Omental fat pad (tissue), 4 donors: ENCODE measurements at places on chromosomes 5 and 9. TPM values are rescaled to one million over a fixed set of nuclear protein-coding genes. Genes with fewer than 3 reads are reported as not detected.

DNA sequence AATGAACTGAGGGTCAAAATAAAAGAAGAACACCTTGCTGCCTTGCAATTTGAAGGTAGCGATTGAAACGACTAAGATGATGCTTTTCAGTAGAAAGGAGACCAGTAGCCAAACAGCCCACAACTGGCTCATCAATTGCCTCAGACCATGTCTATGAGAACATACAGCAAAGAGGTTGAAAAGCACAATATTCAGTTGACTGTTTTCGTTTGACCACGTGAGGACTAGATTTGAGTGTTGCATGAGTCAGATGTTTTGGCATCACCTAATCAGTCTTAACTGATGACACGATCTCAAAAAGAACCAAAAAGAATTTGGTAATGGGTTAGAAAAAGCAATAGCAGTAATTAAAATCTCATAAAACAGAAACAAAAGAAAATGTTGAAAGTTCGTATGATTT, 82.7 kb upstream of the IL7R start:
- DNase-seq: no peak

GRCh38 chr9:36407122-36407723, 7.2 kb upstream of the RNF38 start:
- DNase-seq: no peak

DNA sequence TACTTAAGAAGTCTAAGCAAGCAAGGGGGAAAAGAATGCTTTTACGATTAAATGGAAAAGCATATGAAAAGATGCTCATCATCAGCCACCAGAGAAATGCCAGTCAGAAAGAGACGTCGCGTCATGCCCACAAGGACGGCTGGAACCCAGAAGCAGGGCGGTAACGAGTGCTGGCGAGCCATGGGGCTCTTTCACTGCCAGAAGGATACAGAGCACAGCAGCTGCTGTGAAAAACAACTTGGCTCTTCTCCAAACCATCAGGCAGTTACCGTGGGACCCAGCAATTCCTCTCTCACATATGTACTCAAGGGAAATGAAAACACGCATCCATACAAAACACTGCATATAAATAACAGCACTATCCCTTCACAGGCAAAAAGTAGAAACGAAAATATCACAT, 95.5 kb downstream of the CAMSAP1 start:
- DNase-seq: no peak

GRCh38 chr9:14159440-14160216, 154.3 kb downstream of the NFIB start:
- DNase-seq: no peak

GRCh38 chr5:58477760-58478376, 13.4 kb upstream of the GAPT start:
- no peak for DNase-seq

DNA sequence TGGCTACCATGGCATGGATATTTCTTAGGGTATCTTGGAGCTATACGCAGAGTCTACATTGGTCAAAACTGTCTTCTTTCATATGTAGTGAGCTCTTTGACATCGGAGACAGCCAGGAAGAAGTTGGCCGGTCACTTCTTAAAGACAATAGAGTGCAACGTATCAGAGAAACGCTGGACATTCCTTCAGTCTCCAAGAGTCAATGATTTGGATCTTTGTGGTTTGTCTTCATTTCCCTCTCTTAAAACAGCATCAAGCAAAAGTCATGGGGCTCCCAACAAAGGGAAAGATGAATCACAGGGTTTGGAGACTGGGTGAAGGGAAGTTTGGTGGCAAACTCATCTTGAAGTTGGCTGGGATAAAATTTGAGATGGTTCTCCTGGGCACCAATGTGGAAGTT, 320.1 kb downstream of the AGTPBP1 start:
- DNase-seq: no peak

- DNase-seq: no peak
Measured at GRCh38 chr5:140041099-140041491, 2.0 kb downstream of the NRG2 start.

DNA sequence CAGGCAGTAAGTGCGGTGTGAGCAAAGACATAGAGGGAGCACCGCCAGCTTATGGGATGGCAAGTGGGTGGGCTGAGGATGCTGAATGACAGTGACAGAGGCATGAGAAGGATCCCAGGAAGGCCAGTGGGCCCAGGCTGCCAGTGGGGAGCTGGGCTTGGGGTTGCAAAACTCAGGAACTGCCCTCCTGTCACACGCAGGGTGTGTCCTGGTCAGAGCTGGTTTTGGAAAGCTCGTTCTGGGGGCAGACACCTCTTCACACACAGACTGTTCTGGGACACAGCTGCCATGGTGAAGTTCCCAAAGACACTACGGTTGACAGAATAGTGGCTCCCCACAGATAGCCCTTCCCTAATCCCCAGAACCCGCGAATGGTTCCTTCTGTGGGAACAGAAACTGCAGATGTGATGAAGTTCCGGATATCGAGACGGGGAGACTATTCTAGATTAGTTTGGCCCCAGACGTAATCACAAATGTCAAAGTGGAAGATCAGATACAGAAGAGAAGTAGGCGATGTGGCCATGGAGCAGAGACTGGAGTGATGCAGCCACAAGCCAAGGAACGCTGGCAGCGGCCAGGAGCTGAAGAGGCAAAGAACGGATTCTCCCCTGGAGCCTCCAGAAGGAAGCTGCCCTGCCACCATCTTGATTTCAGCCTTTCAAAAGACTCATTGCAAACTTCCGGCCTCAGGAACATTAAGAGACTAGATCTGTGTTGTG, 159.0 kb downstream of the COL23A1 start:
- DNase-seq: no peak

GRCh38 chr9:128685636-128686489, 3.2 kb upstream of the SET start:
- DNase-seq: no peak

GRCh38 chr5:171387970-171388815, 544 bp downstream of the NPM1 start:
- peak; percentile 70 for DNase-seq

GRCh38 chr5:142686210-142686734, 382 bp upstream of the FGF1 start:
- DNase-seq: no peak

DNA sequence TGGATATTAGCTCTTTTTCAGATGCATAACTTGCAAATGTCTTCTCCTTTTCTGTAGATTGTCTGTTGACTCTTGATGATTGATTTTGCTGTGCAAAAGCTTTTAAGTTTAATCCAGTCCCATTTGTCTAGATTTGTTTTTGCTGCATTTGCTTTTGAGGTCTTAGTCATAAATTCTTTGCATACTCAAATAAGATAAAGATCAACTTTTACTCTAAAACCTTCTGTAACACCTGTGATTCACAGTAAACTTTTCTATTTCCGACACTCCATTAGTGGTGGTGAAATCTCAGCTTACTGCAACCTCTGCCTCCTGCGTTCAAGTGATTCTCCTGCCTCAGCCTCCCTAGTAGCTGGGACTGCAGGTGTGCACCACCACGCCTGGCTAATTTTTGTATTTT, 239.0 kb upstream of the ST8SIA4 start:
- DNase-seq: no peak

GRCh38 chr5:73796164-73797131, 170.5 kb downstream of the ARHGEF28 start:
- no peak for DNase-seq

DNA sequence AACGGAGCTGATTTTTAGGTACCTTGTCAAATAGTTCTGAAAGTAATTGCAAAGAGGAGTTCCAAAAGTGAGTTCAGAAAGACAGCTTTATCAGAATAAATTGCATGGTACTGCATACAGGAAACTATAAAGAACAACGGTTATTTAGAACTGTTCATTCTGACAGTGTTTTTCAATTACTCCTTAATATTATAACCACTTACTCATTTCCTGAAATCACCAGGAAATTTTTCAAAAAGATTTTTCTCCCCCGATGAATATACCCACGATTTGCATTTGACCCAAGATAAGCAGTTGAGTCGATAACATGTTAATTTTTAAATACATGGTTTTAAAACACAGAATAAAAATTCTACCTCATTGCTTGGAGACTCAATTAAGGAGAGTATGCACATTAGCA, 9.4 kb downstream of the DOCK8 start:
- no peak for DNase-seq

- DNase-seq: no peak
Measured at GRCh38 chr5:72231991-72232703, 87.9 kb downstream of the MRPS27 start.

- DNase-seq: no peak
Measured at GRCh38 chr5:149782018-149782894, 52.1 kb downstream of the PPARGC1B start.

- DNase-seq: no peak
Measured at GRCh38 chr9:93081081-93081529, 14.9 kb upstream of the CARD19 start.

Gene SLC46A2
- total RNA-seq: 0.36 TPM

Gene TMOD1
- 10.1 TPM for total RNA-seq

Gene SLC4A9
- total RNA-seq: not detected

Gene PCBD2
- total RNA-seq: 5.4 TPM

Gene FCN1
- total RNA-seq: 8.7 TPM

Gene CTSV
- total RNA-seq: 0.28 TPM

Gene PCDHA1
- total RNA-seq: not detected

Gene SMIM32
- not detected for total RNA-seq

Gene GSN
- total RNA-seq: 3,140 TPM

Gene PAPPA
- total RNA-seq: 12.9 TPM

Gene TMC1
- total RNA-seq: 0.13 TPM

Gene PCDHB5
- 3.5 TPM for total RNA-seq
